ENCODE measurements at places on chromosomes 2 and 18. TPM values are rescaled to one million over a fixed set of nuclear protein-coding genes. Genes with fewer than 3 reads are reported as not detected.

GRCh38 chr2:236107942-236108625 lies 60.1 kb downstream of the GBX2 start:
- DNase-seq, result no peak

DNA sequence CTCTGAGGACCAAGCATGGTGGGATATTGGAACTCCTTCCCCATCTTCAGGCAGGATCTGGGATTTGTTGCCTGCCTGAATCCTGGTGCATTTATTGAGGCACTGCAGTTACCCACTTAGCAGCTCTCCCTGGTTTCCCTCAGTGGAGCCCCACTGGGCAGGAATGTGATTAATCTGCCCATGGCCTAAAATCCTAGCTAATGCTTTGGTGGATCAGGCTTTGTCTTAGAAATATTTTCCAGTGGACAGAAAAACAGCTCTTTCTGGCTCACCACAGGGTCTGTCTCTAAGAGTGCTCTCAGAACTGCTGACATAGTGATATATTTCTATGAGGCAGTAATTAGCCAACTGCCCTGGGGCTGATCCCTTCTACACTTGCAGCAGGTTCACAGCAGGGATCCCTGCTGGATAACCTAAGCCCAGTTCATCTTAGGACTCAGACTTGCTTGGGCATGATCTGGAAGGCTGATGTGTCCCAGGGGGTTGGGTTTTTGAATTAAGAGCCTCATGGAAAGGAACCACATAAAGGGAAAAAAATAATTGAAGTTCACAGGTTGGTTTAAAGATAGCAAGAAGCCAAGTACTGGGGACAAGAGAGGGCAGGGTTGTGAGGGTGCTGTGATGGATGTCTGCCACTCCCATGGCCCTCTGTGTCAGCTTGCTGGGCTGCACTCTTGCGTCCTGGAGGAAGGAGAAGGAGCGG lies 44.3 kb upstream of the ZDBF2 start:
- DNase-seq, result peak; percentile 76

DNA sequence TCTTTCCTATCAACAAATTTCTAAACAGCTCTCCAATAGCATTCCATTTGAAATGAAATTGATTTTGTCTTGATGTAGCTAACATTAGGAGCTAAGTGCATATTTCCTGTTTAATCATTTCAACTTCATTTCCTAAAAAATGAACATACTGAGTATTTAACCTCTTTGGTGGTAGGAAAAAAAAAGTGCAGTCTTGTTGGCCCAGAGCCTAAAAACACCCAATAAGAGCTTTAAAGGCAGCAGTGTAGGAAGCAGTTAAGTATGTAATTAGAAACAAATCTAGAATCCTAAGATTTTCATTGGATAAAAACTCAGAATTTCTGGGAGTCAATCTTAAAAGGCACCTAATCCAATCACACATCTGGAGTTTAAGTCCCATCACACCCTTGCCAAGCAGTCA lies 71.0 kb upstream of the RBMS1 start:
- DNase-seq, result peak; percentile 71

DSG1 gene
- total RNA-seq, result not detected

CRYGC gene
- not detected for total RNA-seq

All from A673 (cell line).